ENCODE measurements at places on chromosomes 7 and 10.

DNA sequence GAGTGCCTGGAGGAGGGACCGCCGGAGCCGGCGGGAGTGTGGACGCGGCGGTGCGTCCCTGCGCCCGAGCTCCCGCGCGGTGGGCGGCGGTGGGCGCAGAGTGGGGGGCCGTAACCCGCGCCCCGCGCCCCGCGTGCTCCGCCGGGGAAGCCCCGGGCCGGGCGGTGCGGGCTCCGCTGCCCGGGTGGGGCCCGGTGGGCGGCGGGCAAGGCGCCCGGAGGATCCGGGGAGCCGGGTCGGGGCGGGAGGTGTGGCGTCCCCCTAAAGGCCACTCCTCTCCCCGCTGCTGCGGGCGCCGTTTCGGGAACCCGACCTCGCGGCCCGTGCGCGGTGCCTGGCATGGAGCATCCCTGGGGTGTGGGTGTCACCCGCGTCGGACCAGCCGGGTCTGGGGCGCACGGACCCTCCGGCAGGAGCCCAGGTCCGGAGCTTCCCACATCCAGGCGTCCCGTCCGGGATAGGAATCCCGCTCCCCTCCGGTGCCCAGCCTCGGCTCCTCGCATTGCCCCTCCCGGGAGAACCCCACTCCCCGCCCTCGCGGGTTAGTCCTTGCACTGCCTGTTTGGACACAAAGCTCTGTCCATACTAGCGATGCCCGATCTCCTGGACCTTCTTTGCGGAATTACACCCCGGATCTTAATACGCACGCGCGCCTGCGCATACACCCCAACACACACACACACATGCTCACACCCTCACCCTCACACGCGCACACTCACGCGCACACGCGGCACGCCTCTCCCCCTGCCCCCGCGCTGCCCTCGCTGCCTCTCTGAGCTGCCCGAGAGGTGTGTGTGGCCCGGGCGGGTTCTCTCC, 723 bp downstream of the MTURN start:
- H3K27ac ChIP-seq = peak overlapping the region; percentile 66
- H3K36me3 ChIP-seq = no peaks in the 10 kb centered on the region
- H3K4me1 ChIP-seq = peaks cover 2% of the 10 kb centered on the region
- DNase-seq = peak; percentile 58
- H3K4me3 ChIP-seq = peak overlapping the region; percentile 79
- H3K27me3 ChIP-seq = no peaks in the 10 kb centered on the region

DNA sequence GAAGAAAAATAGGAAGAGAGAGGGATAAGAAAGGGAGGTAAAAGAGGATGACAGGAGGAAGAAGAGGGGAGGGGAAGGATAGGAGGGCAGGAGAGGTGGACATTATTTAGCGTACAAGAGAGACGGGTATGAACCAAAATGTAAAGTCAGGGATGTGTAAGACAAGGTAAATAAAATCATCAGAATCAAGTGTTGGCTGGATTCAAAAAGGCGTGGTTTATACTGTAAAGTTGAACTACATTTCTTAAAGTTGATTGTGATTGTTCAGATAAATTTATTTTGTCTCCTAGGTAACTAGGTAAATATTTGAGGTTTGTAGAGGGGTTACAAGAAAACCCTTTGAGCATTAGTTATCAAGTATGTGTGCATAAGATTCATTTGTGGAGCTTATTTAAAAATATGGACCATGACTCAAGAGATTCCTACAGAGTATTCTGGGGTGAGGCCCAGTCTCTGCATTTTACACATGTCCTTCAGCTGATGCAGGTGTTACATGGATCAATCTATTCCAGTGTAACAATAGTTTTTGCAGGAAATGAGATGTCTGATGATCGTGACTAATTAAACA, 512.1 kb upstream of the MBL2 start:
- no peaks in the 10 kb centered on the region for H3K4me1 ChIP-seq
- H3K27me3 ChIP-seq = no peaks in the 10 kb centered on the region
- DNase-seq = no peak

GRCh38 chr10:121593281-121594075, 4.8 kb downstream of the FGFR2 start:
- no peak for DNase-seq
- H3K27me3 ChIP-seq = no peaks in the 10 kb centered on the region
- peaks cover 8% of the 10 kb centered on the region for H3K4me1 ChIP-seq
- no peaks in the 10 kb centered on the region for H3K36me3 ChIP-seq

DNA sequence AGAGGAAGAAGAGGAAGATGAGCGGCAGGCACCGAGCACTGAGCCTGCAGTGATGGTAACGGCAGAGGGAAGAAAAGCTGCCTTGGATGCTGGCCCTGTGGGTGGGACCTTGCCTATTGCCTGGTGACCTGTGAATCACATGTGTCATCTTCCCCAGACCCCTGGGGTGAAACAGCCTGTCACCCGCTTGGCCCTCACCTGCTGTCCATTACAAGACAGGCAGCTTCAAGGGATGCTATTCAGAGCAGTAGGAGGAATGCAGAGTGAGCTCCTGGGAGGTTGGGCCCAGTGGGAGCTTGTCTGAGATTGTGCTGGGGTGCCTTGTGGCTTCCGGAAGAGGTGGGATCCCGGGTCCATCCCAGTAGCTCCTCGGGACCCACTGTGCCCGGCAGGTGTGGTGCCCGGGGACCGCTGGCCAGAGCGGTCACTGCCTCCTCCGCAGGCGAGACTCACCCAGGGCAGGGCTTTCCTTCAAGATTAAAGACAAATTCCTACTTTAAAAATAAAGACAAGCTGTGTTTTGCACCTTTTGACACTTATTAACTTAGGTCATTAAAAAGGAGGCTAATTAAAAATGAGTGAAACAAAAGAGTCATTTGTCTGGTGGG, 440.2 kb upstream of the MKI67 start:
- H3K27ac ChIP-seq = no peak overlapping the region
- H3K4me3 ChIP-seq = no peak overlapping the region
- H3K4me1 ChIP-seq = no peaks in the 10 kb centered on the region
- no peaks in the 10 kb centered on the region for H3K36me3 ChIP-seq
- peak; percentile 26 for DNase-seq

GRCh38 chr10:35843524-35844181, 201.6 kb upstream of the FZD8 start:
- H3K27ac ChIP-seq = no peak overlapping the region
- H3K27me3 ChIP-seq = no peaks in the 10 kb centered on the region
- DNase-seq = peak; percentile 47
- H3K4me1 ChIP-seq = no peaks in the 10 kb centered on the region

DNA sequence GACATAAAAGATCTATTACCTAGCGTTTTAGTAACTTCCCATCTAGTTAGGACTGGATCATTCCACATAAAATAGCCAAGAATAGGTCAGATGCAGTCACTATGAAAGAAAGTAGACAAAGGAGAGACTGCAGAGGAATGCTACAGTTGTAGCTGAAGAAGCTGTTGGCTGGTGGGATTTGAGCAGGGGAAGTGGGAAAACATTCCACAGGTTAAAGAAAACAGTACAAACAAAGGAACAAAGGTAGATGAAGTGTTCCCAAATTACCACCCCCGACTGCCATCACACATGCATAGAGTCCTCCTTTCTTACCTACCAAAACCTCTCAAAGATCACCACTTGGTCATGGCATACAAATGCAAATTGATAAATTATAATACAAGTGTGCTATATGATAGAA, 41.8 kb downstream of the DLD start:
- no peaks in the 10 kb centered on the region for H3K4me1 ChIP-seq
- no peak overlapping the region for H3K27ac ChIP-seq
- DNase-seq = no peak
- no peaks in the 10 kb centered on the region for H3K36me3 ChIP-seq

GRCh38 chr7:20816372-20816959, 29.8 kb upstream of the SP8 start:
- H3K4me3 ChIP-seq = no peak overlapping the region
- H3K36me3 ChIP-seq = no peaks in the 10 kb centered on the region
- DNase-seq = no peak
- H3K27ac ChIP-seq = no peak overlapping the region
- H3K27me3 ChIP-seq = no peaks in the 10 kb centered on the region

GRCh38 chr10:91462423-91462822, 52.3 kb downstream of the HECTD2 start:
- no peak overlapping the region for H3K4me3 ChIP-seq
- H3K27ac ChIP-seq = no peak overlapping the region
- no peaks in the 10 kb centered on the region for H3K27me3 ChIP-seq
- no peak for DNase-seq
- no peaks in the 10 kb centered on the region for H3K4me1 ChIP-seq

DNA sequence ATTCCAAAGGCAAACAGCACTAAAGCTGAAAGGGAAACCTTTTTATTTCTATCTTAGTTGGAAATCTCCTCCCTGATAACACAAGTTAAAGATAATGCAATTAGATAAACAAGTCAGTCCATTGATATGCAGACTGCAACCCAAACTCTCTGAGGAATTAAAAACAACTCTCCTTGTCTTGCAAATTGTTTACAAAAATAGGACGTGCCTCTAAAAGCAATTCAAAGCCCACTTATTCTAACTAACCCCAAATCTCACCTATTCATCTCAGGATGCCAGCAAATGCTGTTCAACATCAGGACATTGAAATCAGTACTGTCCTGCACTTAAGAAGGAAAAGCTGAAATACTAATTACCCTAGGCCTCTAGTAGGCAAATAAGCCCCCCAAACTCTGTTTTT, 12.8 kb downstream of the SHTN1 start:
- H3K4me1 ChIP-seq = peaks cover 11% of the 10 kb centered on the region
- H3K4me3 ChIP-seq = no peak overlapping the region
- no peaks in the 10 kb centered on the region for H3K36me3 ChIP-seq
- H3K27me3 ChIP-seq = no peaks in the 10 kb centered on the region
- no peak overlapping the region for H3K27ac ChIP-seq

GRCh38 chr10:113641702-113642101, 22.1 kb downstream of the NRAP start:
- peaks cover 18% of the 10 kb centered on the region for H3K4me1 ChIP-seq
- no peak for DNase-seq
- H3K27me3 ChIP-seq = no peaks in the 10 kb centered on the region
